ENCODE measurements at places on chromosomes 13 and 19.

- no peak for DNase-seq
Measured at GRCh38 chr13:98690348-98691022, 62.0 kb downstream of the SLC15A1 start.

- no peak for DNase-seq
Measured at GRCh38 chr13:94218537-94218936, 260.9 kb downstream of the DCT start.

- DNase-seq = no peak
Measured at GRCh38 chr13:46307554-46307953, 79.5 kb downstream of the RUBCNL start.

DNA sequence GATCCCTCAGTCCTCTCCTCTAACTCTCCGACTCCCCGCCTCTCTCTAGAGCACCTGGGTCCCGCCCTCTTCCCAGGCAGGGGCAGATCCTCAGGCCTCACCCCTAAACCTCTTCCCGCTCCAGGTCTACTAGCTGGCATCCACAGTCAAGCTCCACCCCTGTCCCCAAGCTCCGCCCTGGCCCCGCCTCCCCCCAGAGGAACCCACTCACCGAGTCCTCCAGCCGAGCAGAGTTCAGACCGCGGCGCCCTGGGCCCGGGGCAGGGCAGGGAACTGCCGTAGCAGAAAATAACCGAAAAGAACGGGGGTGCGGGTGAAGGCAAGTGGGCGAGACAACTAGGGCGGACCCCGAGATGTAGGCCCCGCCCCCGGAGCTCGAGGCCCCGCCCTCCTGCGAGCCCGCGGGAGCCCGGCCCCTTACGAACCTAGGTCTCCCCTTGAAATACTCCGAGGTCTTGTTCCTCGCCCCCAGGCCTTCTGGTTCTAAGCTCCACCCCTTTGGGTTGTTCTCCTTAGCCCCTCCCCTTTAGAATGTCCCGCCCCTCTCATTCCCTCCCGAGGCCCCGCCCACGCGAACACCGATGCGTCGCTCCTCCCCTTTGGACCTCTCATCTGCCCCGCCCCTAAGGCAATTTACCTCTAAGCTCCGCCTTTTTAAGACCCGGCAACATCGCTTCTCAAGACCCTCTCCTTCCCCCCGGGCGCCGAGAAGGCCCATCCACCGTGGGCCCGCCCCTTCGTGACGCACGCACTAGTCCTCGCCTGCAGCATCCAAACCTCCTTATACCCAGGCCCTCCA lies at the start of gene GGN:
GGN (minus strand) TSS at position 485 of the 799 bp plus-strand sequence. CDS start 773 bp downstream, outside the sequence.
- peak; percentile 64 for DNase-seq

DNA sequence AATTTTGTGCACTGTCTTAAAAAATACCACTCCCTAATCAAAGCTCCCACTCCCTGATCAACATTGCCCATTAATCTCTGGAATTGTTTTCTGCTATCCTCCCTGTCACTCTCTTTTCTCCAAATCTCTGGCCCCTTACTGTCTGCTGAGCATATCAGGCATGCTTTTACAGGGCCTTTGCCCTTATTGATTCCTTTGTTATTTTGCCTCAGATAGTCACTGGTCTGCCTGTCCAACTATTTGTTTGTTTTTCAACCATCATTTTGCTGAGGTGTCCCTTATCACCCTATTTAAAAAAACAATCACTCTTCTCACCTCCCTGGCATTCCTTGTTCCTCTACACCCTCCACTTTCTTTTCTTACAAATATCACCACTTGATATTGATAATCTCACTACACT lies 153.0 kb downstream of the PCDH9 start:
- DNase-seq = no peak

GRCh38 chr13:50649211-50649610 lies 194.3 kb downstream of the DLEU7 start:
- no peak for DNase-seq
